ENCODE measurements at places on chromosomes 4 and X. TPM values are rescaled to one million over a fixed set of nuclear protein-coding genes. Genes with fewer than 3 reads are reported as not detected.

Gene CLGN
- not detected for total RNA-seq

Gene ATG4A
- total RNA-seq, result 8.7 TPM

Gene GAGE12F
- not detected for total RNA-seq

Gene GDPD2
- not detected for total RNA-seq

Gene ETDB
- total RNA-seq, result not detected

Gene PCSK1N
- 2.7 TPM for total RNA-seq

Gene CLNK
- not detected for total RNA-seq

Gene BTC
- not detected for total RNA-seq

Gene EMCN
- not detected for total RNA-seq

Gene AKAP4
- total RNA-seq, result not detected

Gene IL1RAPL1
- not detected for total RNA-seq

Data from activated CD4-positive, alpha-beta memory T cell treated with anti-CD3 and anti-CD28 coated beads for 36 hours (primary cell).